Stimulated activated CD4-positive, alpha-beta T cell treated with anti-CD3 and anti-CD28 coated beads, Interleukin-12 subunit alpha, Interleukin-12 subunit beta, amount 100 ng/mL, for 24 hours (primary cell): ENCODE measurements at places on chromosomes 7 and 10.

GRCh38 chr10:20882091-20882490 is 15.0 kb downstream of the NEBL start:
- DNase-seq: no peak

DNA sequence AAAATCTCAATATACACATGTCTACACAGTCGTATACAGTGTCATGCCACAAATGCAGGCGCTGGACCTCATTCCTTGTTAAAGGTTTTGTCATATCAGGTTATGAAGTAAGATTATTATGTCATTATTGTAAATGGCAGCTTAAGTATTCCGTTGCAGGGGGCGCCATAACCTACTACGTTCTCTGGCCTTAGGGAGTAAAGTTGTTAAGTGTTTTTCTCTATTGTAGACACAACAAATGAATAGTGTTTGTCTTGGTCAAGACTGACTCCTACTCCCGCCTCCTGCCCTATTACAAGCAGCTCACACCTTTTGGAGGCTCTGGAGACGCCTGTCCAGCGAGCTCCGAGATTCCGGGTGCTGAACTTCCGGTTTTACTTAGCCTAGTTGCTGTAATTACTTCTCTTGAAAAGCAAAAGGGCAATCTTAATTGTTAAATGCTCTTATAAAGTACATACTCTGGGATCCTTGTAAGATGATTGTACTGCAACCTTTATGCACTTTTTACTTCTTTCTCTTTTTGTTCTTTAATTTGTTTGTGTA is 994 bp downstream of the GATAD1 start:
- DNase-seq: peak; percentile 7

DNA sequence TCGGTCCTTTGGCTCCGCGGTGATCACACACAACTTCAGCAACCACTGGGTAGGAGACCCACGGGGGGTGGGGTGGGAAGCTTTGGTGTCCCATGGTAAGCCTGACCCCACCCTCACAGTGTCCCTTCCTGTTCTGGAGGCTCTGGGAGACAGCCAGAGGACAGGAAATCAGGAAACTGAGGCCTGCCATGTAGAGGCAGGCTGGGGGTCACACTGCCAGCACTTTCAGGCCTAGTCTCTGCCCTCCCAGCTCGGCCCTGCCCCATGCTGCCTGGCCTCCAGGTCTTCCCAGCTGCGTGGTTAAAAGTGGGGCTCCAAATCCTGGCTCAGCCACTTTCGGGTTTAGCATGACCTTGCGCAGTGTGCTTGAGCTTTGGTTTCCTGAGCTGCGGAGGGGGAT is 10.9 kb downstream of the AQP1 start:
- no peak for DNase-seq

DNA sequence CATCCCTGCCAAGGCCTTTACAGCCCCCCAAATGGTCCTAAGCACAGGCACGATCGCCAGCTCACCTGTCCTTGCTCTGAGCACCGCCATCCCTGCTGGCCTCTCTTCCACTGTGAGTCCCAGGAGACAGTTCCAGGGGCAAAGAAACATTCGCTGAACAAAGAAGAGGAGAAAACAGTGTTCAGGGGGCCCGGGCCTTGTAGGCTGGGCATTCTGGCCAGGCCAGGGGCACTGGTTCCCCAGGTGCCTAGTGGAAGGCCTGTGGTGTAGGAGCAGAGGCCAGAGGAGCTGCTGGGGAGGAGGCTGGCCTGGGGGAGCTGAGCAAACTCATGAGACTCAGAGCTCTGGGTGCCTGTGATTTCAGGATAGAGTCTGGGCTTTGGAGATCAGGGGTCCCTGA is 22.6 kb downstream of the AQP1 start:
- DNase-seq: no peak

DNA sequence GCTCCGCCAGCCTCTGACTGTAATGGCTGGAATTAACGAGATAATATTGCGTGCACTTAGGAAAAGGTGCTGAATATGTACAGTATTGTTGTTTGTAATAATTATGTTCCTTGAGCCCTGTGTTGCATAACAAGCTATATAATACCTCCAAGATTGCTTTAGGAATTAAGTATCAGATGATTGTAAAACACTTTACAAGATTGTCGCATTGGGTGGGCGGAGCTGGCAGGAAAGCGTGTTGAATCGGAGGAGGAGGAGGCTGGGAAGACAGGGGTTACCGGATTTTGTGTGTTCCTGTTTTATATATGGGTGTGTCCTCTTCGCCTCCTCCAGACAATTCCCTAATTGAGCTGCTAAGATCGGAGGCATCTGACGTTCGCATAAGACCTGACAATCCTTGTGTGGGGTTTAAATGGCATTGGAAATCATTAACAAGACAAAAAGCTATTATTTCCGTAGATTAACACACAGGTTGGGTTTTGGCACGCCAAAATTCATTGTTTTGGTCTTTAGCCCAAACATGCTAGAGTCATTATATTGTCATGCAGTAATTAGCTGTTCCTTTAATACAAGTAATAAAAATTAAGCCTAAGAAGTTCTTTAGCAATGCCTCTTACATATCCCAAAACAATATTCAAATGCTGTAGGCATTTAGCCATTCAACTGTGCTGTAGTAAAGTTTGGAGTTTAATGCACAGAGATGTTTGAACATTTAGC is 192.9 kb upstream of the SH2B2 start:
- no peak for DNase-seq

DNA sequence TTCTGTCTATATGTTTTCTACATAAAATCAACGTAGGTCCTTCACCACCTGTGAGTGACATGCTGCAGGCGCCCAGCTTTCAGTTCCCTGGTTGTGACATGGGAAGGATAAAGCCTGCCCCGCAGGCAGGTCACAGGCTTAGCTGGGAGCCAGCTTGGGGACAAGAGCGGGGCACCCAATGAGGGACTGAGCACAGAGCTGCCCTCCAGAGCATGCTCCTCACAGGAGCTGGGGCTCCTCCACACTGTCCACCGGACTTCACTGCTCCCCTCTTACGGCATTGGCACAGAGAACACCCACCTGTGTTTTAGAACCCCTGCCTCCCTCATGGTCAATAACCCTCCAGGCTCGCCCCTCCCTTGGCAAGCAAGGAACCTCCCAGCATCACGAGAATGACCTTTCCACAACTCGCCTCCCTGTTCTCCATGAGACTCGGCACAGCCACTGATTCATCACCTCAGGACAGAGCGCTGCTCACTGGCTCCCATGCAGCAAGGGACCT is 187.1 kb downstream of the TNS3 start:
- no peak for DNase-seq

DNA sequence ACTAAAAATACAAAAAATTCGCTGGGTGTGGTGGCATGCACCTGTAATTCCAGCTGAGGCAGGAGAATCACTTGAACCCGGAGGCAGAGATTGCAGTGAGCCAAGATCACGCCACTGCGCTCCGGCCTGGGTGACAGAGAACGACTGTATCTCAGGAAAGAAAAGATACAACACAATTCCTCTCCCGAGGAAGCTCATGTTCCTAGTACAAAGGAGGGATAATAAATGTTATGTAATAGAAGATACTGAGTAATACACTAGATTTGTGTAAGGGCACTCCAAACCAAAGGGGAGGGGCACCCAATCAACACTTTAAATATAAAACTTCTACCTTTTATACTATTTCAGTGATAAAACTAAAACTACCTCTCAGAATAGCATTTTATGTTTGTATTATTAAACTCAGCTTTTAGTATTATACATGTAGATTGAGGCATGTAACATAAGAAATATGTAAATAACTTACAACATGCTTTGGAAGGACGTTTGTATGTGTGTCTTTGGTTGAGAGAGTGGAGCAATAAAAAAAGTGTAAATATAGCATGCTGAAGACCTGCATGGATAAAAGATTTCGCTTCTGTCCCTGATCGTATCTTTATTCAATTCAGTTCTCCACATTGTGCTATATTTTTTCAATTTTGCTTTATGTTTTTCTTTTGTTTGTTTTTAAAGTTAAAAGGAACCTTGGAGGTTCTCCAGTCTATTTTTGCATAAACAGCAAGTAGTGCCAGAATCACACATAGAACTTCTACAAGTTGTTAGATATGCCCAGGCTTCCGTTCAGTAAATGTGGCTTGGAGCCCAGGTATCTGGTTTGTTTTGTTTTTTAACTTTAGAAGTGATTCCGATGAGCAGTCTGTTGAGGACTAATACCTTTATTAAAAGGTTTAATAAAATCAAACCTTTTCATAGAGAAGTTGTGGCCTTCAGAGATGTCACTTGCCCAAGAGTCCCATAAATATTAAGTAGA is 71.9 kb downstream of the WAC start:
- DNase-seq: no peak

- no peak for DNase-seq
Observed at GRCh38 chr7:51569581-51569980, 253.0 kb upstream of the COBL start.

DNA sequence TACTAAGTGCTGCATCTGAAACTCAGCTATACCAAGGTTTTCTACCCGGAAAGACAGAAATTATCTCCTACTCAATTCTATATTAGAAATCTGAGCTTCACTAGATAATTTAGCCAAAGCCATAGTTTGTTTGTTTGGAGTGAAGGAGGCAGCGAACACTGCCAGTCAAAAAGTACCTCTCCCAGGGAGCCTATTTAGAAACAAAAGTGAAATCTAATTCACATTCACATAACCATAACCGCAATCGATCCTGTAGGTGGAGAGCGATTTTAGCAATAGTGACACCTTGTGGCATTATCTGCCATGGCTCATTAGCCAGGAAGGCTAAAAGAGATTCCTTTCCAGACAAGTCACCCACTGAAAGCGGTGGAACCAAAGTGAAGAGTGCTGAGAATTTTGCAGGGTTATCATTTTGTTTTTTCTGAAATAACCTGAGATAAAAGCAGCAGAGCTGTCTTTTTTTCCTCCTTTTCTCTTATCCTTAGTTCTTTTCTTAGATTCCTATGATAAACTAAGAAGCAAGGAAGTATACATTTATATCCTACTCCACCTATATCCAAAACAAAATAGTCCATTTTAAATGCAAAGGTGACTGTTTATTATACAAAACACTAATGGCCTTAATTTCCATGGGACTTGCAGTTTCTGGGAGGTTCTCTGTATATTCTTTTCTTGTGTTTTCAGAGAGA is 83.7 kb upstream of the BET1 start:
- peak; percentile 4 for DNase-seq

GRCh38 chr10:123842692-123843385 is 48.8 kb downstream of the CPXM2 start:
- DNase-seq: no peak

GRCh38 chr7:36153571-36154097 is 580 bp downstream of the EEPD1 start:
- peak; percentile 17 for DNase-seq

GRCh38 chr7:47500103-47500563 is 81.8 kb downstream of the TNS3 start:
- no peak for DNase-seq

DNA sequence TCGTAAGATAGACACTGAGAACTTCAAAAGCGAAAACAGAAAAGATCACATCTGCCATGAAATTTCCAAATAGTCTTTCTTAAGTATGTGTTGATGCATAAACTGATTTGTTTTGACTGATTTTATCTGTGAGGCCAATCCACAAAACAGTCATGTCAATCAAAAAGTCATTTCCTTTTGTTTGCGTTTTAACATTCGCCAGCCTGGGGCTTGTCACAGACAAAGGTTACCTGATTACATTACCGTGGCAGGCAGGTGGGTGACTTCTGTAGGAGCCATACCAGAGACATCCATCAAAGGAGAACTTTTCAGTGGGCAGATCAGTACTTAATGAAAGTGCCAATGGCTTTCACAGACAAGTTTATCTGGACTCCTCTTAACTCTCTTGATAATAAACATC is 45.5 kb upstream of the BET1 start:
- no peak for DNase-seq

GRCh38 chr7:67309764-67310549 is 313.3 kb downstream of the TYW1 start:
- no peak for DNase-seq

GRCh38 chr7:2123360-2123759 is 109.4 kb downstream of the MAD1L1 start:
- DNase-seq: no peak

- no peak for DNase-seq
Observed at GRCh38 chr7:64463636-64464375, 99.1 kb downstream of the ZNF680 start.

- DNase-seq: no peak
Observed at GRCh38 chr7:122628651-122629411, 70.1 kb downstream of the RNF133 start.

GRCh38 chr10:129959544-129960480 is 4.3 kb downstream of the EBF3 start:
- no peak for DNase-seq

- no peak for DNase-seq
Observed at GRCh38 chr10:101708870-101709269, 13.9 kb upstream of the FBXW4 start.

GRCh38 chr10:100349672-100350071 is 2.6 kb downstream of the SCD start:
- DNase-seq: no peak

GRCh38 chr10:35339942-35340341 is 3.6 kb downstream of the CCNY start:
- DNase-seq: no peak

DNA sequence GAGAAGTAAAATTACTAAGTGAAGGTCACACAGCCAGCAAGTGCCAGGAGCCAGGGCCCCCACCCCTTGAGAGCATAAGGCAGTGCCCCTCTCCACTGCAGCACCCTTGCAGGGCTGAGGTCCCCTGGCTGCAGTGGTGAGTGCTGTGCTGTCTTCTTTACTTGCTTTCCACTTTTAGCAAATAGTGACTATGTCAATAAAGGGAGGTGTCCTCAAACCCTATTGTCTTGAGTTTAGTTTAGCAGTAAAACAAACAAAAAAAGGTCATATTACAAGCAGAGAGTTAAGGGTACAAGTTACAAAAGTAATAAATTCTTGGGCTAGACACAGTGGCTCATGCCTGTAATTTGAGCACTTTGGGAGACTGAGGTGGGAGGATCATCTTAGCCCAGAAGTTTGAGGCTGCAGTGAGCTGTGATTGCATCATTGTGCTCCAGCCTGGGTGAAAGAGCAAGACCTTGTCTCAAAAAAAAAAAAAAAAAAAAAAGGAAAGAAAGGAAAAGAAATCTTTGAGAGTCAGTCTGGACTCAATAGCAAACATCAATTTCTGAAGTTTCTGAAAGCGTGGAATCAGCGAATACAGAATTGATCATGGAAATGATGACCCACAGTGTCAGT is 39.0 kb upstream of the KIF5B start:
- DNase-seq: no peak

- no peak for DNase-seq
Observed at GRCh38 chr7:108083980-108084379, 46.2 kb downstream of the LAMB4 start.

GRCh38 chr7:94738071-94738470 is 82.1 kb upstream of the SGCE start:
- DNase-seq: no peak

- DNase-seq: no peak
Observed at GRCh38 chr10:132708441-132708840, 77.5 kb downstream of the NKX6-2 start.

- no peak for DNase-seq
Observed at GRCh38 chr10:63644418-63645142, 123.4 kb downstream of the REEP3 start.

GRCh38 chr10:132011024-132011423 is 29.3 kb upstream of the BNIP3 start:
- no peak for DNase-seq

DNA sequence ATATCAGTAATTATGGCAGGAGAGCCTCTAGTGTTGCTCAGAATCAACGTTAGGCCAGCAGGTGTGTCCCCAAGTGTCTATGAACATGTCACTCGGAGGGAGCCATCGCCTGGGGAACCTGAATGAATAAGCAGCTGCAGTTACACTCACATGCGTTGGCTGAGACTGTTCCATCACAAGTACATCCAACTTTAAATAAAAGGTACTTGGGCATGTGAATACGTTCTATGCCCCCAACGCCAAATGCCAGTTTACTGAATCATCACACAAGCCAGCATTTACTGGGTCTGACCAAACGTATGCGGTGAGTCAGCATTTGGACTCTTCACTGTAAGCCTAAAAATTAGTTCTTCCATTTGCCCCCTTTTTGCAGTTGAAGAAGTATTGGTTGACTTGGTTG is 207.6 kb upstream of the PLXNA4 start:
- no peak for DNase-seq
